ENCODE measurements at places on chromosomes 4 and X.

DNA sequence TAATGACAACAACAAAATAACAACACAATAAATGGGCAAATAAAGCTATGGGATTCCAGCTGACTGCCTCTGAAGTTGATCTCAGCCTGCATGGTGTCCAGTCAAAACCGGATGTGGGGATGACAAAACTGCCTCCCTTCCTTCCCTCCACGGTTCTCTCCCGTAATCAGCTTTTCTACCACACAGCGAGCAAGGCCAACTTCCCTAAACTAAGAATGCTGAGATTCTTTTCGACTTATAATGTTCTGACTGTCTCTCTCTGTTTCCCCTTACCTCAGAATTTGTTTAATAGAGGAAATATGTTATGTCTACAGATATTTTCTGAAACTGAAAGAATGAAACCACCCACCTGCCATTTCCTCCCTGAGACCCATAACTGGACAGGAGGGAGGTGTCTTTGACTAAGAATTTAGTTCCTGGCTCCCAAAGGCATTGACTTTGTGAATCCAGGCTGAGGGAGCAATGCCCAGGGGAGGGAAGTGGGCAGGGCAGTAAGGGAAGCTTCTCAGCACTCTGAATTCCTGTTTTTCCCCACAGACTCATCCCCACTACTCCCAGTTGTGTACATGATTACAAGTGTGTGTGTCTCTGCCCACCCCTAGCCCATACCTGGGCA, 1.0 kb upstream of the TLR1 start:
- peak; percentile 45 for DNase-seq

DNA sequence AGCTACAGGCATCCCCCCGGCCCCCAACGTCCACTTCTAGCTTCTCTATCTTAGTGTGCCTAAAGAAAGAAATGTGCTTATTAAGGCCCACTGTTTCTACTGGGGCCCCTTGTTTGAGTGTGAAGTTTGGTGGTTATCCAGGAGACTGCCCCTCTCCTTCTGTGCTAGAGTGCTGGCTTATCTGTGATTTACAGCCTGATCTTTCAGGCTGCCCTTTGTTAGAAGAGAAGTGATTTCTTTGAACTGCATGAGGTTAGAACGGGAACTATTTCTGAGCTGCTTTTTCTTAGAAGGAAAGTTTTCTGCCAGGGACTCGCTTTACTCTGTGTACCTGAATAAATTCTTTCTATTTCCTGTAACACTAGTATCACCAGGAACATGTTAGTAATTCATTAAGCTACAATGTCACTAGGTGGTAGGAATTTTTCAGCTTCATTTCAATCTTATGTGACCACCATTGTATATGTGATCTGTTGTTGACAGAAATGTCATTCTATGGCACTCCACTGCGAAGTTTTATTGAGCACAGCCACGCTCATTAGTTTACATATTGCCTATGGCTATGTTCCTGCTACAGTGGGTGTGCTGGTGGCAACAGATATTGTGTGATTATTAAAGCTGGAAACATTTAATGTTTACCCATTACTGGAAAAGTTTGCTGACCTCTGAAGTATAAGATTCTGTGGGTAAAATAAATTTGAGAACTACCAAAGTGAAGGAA, 193.8 kb upstream of the CXorf51B start:
- DNase-seq, result no peak

GRCh38 chr4:158599765-158600498, 71.8 kb downstream of the C4orf46 start:
- DNase-seq, result no peak

- DNase-seq, result no peak
These were observed 28.2 kb upstream of the SPATA4 start for GRCh38 chr4:176223561-176223960.

DNA sequence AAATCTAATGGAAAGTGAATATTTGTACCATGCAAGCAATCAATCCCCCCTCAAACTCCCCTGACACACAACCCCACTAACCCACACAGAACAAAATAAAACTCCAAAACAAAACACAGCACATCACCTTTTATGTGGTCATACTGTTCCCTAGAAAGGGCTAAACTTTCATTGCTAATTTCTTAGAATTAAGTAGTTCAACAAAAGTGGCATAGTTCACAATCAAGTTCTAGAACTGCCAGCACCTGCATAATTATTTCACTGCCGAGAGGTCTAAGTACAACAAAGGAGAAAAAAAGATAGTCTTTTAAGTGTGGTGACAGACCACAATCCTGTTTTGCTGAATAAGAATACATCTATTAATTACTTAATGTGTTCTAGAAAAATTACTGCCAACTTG, 58.8 kb downstream of the AMMECR1 start:
- DNase-seq, result no peak

DNA sequence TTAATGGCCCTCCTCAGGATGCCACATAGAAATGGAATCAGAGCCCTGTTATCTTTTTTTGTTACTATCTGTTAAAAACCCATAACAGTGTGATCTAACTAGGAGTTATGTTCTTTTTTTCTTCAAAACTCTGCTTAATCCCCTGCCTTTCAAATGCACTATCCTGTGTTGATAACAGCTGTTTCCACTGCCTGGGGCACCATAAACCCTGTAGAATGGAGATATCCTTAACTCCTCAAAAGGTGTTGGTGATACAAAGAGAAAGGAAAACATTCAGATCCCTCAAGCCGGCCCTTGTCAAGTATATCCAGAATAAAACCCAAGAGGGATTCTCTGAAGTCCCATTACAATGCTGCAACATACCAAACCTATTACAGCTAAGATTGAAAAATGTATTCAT, 108.6 kb downstream of the ACTRT1 start:
- no peak for DNase-seq

GRCh38 chrX:18873189-18873791, 110.6 kb downstream of the PHKA2 start:
- no peak for DNase-seq

GRCh38 chr4:83716874-83717273, 181.0 kb downstream of the GPAT3 start:
- DNase-seq, result no peak

DNA sequence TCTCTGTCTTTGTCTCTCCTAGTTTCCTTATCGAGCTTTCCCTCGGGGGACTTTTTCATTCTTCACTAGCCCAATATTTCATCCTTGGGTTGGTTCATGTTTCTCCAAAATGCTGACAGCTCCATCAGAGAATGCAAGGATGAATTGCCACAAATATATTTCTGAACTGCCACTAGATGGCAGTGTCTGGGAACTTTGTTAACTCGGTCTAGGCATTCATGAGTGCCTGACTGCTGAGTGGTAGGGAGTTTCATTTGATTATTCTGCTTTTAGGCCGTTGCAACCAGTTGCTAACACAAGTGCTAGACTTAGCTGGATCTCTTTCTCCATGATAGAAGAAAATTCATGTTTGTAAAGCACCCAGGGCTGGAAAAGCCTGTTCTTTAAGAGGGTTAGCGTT, 73.5 kb upstream of the RAP2C start:
- DNase-seq, result peak; percentile 30

DNA sequence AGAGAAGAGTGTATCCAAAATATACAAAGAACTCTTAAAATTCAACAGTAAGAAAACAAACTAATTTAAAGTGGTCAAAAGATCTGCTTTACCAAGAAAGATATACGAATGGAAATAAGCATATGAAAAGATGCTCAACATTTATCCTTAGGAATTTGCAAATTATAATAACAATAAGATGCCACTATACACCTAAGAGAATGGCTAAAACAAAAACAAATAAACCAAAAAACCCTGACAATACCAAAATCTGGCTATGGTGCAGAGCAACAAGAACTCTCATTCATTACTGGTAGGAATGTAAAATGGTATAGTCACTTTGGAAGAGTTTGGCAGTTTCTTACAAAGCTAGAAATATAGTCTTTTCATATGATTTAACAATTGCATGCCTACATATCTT, 545.7 kb upstream of the AGA start:
- no peak for DNase-seq

DNA sequence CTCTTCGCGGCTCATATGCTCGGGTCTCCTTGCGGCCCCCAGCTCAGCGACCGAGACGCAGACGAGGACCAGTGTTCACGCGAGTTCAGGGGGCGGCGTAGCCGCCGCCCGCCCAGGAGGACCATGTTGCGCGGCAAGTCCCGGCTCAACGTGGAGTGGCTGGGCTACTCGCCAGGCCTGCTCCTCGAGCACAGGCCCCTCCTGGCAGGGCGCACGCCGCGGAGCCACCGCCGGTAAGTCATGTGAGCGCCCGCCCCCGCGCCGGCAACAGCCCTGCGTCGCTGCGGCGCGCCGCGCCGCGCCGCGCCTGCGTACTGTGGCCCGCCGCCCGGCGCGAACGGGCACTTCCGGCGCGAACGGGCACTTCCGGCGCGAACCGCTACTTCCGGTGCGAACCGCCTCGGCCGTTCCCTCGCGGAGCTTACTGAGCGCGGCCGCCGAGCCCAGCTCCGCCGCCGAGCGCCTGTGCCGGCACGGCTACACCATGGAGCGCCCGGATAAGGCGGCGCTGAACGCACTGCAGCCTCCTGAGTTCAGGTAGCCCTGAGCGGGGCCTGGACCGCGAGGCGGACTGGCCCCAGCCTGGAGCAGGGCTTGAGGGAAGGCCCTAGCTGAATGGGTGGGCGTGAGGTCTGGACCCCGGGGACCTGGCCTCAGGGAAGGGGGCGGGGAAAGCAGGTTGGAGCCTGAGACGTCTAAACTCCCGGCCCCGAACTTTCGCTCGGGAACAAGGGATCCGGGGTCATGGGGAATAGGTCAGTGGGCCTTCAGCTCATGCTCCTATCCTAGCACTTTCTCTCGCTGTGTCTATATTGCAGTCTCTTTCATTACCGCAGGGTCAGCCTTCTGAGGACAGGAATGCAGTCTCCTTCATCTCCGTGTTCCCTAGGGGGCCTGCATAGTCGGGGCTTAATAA, at the start of gene VMA21:
VMA21 (plus strand) TSS at position 382 of the 916 bp plus-strand sequence; CDS start at position 485, 103 bp downstream.
- DNase-seq, result peak; percentile 83

GRCh38 chr4:115769396-115769795, 656.0 kb upstream of the NDST4 start:
- no peak for DNase-seq

- no peak for DNase-seq
These were observed 86.7 kb upstream of the NKX1-1 start for GRCh38 chr4:1492651-1493539.

- no peak for DNase-seq
These were observed 47.9 kb downstream of the HTRA3 start for GRCh38 chr4:8317474-8317873.

DNA sequence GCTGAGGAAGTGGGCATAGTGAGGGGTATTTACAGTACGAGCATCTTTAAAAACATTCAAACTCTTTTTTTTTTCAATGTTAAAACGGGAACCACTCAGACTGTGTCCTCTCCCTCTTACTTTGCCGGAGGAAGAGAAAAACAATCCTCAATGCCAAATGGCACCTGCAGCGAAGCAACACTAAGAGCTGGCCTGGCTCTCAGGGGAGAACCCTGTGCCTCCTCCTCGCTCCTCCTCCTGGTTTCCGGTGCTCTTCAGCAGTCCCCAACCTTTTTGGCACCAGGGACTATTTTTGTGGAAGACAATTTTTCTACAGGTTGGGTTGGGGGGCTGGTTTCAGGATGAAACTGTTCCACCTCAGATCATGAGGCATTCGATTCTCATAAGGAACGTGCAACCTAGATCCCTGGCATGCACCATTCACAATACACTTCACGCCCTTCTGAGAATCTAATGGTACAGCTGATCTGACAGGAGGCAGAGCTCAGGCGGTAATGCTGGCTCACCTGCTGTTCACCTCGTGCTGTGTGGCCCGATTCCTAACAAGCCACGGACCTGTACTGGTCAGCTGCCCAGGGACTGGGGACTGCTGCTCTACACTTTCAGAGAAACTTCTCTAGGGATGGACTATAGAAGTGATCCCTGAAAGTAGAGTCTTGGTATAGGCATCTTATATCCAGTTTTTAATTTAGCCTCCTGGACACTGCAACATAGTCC, 404.1 kb downstream of the RAPGEF2 start:
- no peak for DNase-seq

DNA sequence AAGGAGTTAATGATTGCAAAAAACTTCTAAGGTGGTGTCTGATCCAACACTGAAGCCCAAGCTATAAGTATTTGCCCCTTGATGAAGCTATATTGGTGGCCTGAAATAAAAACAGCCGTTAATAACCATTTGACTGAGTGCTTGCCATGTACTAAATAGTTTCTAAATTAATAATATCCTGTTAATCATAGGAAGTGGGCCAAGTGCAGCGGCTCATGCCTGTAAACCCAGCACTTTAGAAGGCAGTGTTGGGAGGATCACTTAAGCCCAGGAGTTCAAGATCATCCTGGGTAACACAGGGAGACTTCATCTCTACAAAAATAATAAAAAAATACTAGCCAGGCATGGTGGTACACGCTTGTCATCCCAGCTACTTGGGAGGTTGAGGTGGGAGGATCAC, 8.3 kb downstream of the NDP start:
- DNase-seq, result no peak

- no peak for DNase-seq
These were observed 5.0 kb downstream of the PLP2 start for GRCh38 chrX:49176421-49177326.

- DNase-seq, result no peak
These were observed 455.4 kb upstream of the ADGRL3 start for GRCh38 chr4:60744767-60745166.

- DNase-seq, result peak; percentile 86
These were observed 14.8 kb downstream of the PDK3 start for GRCh38 chrX:24479924-24480323.

DNA sequence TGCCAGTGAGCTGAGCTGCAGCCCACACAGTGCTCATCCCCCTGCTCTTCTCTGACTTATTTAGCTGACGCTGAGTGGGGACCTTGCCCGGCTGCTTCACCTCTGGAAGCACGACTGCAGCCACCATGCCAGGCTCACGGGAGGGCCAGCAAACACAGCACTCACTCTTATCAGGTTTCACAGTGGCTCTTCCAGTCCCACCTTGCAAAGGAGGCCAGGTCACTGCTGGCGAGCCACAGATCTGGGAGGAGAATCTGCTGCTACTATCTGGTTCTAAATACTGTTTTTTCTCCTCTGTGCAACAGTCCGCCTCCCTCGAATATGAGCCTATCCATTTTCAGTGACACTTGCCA, 6.7 kb upstream of the SPON2 start:
- no peak for DNase-seq

GRCh38 chrX:8364369-8365141, 100.1 kb upstream of the VCX3B start:
- DNase-seq, result peak; percentile 18

GRCh38 chr4:23022032-23022431, 329.3 kb downstream of the GBA3 start:
- no peak for DNase-seq

- no peak for DNase-seq
These were observed 241.1 kb downstream of the GRXCR1 start for GRCh38 chr4:43133566-43133965.

- DNase-seq, result no peak
These were observed 34.2 kb upstream of the ZNF518B start for GRCh38 chr4:10491401-10491800.

DNA sequence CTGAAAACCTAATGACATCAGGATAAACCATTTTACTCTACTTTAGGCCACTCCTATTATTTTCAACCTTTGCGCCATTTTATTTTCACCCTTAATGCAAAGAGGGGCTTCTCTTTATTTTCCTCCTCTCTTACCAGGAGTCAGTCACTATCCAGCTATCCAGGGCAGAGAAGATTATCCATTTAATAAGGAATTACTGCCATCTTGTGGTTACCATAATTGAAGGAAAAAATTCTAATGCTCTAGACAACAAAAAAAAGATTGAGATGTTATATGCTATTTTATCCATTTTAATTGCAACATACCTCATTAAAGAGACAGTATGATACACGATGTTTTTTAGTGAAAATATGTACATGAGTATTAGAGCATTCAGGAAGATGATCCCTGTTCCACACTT, 514.5 kb upstream of the FAM241A start:
- no peak for DNase-seq

- DNase-seq, result peak; percentile 84
These were observed 84.8 kb downstream of the AFAP1 start for GRCh38 chr4:7854697-7855370.

GRCh38 chr4:78584863-78585547, 33.4 kb downstream of the ANXA3 start:
- no peak for DNase-seq

Data from activated CD8-positive, alpha-beta T cell treated with anti-CD3 and anti-CD28 coated beads, Interleukin-2, amount 10 ng/mL, durations not matched to agents 7 days and 5 days (primary cell).